Stimulated activated CD8-positive, alpha-beta memory T cell treated with anti-CD3 and anti-CD28 coated beads, Interleukin-15, amount 100 ng/mL, for 4 hours (primary cell): ENCODE measurements at places on chromosomes 1 and 21.

DNA sequence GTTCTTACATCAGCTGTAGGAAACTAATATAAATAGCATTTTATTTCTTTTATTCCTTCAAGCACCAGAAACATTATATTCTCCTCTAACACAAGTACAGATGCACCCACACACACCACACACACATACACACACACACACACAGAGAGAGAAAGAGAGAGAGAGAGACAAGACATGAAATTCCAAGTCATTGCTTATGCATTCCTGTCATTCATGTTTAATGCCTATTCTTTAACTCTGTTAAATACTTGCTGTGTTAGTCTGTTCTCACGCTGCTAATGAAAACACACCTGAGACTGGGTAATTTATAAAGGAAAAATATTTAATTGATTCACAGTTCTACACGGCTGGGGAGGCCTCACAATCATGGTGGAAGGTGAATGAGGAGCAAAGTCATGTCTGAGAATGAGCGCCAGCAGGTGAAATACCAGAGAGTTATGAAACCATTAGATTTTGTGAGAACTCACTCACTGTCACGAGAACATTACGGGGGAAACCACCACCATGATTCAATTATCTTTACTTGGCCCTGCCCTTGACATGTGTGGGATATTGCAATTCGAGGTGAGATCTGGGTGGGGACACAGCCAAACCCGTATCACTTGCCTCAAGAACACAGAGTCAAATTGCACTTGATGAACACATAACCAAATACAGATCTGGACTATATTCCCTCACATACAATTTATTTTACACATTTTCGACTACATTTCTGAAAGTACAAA lies 1058.1 kb upstream of the TMPRSS15 start:
- DNase-seq, result no peak

- DNase-seq, result no peak
These were observed 6.4 kb upstream of the REN start for GRCh38 chr1:204172404-204173029.

GRCh38 chr1:147504801-147505311 lies 36.4 kb upstream of the BCL9 start:
- DNase-seq, result no peak

GRCh38 chr1:160837558-160838205 lies 25.0 kb downstream of the CD244 start:
- peak; percentile 65 for DNase-seq

DNA sequence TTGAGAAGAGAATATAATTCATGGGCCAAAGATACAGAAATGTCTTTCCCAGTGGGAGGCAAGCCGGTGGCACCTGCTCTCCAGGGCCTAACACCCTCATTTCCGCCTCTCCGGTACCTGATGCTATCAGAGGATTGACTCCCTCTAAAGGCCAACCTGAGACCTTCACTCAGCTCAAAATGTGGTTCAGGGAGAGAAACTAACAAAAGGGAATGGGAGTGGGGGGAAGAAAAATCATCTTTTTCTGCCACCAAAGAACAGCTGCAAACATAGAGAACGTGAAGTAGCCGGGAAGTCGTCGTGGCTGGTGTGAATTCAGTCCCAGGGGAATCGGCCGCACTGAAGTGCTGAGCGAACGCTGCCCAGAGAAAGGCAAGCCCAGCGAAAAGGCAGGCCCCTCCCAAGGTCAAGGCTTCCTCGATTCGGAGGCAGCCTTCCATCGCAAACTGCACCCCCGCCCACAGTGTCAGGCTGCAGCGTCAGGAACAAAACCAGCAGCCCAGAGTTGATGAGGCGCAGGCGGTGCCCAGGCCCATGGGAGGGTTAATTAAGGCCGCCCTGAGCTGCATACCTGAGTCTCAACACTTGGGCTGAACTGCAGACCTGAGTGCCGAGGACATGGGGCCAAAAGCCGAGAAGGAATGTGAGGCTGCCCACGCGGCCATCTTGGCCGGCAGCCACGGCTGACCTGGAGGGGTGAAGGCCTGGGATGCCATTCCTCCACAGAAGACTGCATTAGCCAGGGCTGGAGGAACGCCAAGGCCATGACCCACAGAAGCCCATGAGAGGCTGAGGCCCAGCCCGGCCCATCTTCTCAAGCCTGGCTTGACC lies 160.2 kb downstream of the PSMG1 start:
- DNase-seq, result no peak
